ENCODE measurements at places on chromosomes 2 and 18.

- no peak for DNase-seq
These were observed 111.1 kb downstream of the SGPP2 start for GRCh38 chr2:222535477-222535876.

GRCh38 chr2:234267534-234267933, 217.0 kb downstream of the SPP2 start:
- DNase-seq, result no peak

DNA sequence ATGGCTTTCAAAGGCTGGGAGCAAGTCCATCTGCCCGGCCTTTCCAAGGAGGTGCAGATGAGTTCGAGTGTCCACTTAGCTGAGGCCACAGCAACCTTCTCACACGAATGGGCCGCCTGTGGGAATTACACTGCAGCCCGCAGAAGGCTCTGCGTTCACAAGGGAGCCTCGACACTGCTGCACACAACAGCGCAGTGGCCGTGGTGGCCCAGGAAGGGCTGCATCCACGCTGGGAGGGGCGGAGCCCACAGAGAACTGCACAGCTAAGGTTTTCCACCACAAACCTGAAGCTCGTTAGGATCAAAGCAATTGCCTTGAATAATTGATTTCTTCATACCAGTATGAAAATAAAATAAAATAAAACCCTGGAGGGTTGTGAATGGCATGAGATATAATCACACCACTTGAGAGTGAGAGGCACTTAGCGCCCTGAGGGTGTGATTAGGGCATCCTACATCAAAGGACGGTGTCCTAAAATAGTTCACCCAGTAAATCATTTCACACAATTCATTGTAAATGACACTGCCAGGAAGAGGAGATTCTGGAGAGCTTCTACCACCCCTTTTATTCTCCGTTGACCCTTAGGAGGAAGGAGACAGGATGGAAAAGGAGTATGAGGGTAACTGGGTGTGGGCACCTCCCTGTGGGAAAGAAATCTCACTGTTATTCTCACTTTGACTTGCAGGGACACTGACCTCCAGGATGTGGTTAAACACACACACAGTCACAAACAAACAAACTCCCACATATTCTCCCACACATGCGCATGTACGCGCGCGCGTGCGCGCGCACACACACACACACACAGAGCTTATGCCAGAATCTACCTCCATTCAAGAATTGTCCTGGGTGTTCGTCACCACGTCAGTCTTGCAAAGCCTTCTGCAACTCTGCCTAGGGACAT, 256.6 kb upstream of the ID2 start:
- no peak for DNase-seq

DNA sequence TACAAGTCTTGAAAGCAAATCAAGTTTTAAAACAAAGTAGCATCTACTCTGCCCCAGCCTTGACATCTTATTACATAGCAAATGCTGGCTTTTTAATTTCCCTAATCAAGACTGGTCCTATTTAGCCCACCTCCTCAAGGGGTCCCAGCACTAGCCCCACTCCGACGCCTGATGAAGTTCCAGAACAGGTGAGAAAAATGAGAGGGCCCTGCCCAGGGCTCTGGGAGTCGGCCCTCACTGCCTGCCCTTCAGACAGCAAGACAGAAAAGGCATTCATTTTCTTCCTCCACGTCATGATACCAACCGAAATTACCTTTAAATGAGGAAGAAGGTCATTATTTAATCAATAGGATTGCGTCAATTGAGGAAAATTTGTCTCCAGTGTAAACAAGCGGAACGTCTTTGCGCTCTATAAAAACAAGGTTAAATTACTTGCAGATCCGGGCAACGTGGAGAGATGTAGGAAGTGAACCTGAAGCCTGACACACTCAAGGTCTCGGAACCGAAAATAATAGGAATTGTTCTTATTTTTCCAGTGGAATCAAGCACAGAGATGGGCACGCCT, 170.6 kb upstream of the PKDCC start:
- DNase-seq, result no peak

GRCh38 chr18:59691996-59692395, 5.2 kb downstream of the CCBE1 start:
- DNase-seq, result no peak

DNA sequence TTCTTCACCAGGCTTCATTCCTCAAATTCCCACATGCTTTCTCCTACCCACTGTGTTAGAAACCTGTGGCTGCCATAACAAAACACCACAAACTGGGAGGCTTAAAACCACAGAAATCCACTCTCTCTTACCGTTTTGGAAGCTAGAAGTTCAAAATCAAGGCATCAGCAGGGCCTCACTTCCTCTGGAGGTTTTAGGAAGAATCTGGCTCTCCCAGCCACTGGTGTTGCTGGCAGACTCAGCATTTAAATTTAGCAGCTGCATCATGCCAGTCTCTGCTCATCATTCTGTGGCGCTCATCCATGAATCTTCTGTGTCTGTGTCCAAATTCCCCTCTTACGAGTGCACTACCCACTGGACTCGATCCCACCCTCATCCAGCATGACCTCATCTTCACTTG, 248.5 kb downstream of the ZNF516 start:
- no peak for DNase-seq

- no peak for DNase-seq
These were observed 85.5 kb downstream of the PMAIP1 start for GRCh38 chr18:59985289-59985688.

GRCh38 chr2:72198532-72199241, 51.0 kb upstream of the CYP26B1 start:
- no peak for DNase-seq

GRCh38 chr2:159091976-159092375, 123.5 kb downstream of the TANC1 start:
- DNase-seq, result no peak

GRCh38 chr2:186503827-186504606, 18.0 kb downstream of the ZC3H15 start:
- DNase-seq, result no peak

- DNase-seq, result no peak
These were observed 382.6 kb upstream of the MC4R start for GRCh38 chr18:60755134-60755533.

DNA sequence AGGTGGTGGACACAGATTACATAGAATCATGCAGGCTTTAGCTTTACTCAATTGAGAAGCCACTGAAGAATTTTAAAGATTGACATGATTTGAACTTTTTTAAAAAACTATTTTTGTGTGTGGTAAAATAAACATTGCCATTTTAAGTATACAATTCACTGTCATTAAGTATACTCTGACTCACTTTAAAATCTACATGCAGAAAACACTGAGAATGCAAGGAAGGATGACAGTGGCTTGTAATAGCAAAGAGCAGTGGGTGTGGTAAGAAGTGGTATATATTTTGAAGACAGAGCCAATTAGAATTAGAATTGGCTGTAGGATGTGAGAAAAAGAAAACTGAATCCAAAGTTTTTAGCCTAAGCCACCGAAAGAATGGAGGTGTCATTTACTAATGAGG, 14.9 kb downstream of the TRMT61B start:
- DNase-seq, result no peak

DNA sequence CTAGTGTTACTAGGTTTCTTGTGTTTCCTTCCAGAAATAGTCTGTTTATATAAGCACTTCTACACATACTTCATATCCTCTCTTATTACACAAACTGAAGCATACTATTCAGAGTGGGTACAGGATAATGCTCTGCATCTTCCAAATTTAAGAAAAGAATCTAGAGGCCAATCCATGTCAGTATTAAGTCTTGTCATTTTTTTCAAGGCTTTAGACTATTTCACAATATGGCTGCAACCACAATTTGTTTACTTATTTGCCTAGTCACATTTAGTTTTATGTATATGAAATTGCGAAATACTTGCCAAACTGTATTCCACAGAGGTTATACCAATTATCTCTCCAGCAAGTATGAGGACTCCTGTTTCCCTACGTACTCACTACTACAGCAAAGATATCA, 27.9 kb downstream of the IWS1 start:
- no peak for DNase-seq

- no peak for DNase-seq
These were observed 68.1 kb downstream of the EMILIN2 start for GRCh38 chr18:2914881-2915240.

DNA sequence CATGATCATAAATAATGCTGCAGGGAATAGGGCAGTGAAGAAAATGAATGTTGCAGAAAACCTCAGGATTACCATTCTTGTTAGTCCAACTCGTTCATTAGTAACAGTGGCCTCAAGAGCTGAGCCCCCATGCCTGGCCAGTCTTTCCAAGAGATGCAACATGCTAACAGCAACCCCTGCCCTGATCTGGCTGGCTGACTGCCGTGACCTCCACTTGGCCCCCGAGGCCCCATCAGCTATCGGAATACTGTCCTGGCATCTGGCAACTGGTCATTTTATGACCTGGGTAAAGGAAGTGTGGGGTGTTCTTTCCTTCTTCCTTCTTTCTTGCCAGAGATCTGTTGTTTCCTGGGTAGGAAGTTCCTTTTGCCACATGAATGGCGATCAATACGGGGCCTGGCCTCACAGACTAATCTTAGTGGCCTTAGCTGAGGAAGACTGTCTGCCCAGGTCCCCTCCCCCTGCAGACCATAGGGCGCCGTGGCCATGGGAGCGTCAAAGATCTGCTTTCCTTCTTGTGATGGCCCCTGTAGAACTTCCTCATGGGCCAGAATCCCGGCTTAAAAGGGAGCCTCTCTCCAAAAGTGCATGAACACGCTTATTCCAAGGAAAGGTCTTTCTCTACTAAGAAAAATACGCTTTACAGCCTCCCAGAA, 10.6 kb upstream of the TRABD2A start:
- DNase-seq, result no peak

- DNase-seq, result no peak
These were observed 202.1 kb upstream of the RND3 start for GRCh38 chr2:150689590-150689989.

DNA sequence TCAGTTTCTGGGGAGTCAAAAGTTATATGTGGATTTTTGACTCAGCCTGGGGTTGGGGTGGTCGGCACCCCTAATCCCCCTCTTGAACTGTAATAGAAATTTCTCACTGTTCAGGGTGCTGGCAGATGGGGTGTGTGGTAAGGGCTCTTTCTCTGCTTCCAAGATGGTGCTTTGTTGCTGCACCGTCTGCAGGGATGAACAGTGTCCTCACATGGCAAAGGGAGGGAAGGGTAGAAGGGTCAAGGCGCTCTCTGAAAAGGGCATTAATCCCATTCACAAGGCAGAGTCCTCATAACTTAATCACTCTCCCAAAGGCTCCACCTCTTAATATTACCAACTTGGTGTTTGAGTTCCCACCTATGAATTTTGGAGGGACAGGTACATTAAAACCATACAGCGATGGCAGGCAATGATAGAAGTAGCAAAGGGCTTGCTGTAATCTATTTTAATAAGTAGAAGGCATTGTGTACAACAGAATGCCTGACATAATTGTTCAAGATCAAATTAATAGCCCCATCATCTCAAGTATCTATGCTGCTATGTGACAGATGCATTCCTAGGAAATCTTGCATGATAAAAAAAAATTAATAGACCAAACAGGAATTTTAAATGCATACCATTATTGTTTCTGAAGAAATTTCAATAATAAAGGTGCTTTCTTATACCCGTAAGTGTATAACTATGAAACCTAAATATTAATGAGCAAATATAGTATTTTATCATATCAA, 28.1 kb downstream of the MMADHC start:
- no peak for DNase-seq

DNA sequence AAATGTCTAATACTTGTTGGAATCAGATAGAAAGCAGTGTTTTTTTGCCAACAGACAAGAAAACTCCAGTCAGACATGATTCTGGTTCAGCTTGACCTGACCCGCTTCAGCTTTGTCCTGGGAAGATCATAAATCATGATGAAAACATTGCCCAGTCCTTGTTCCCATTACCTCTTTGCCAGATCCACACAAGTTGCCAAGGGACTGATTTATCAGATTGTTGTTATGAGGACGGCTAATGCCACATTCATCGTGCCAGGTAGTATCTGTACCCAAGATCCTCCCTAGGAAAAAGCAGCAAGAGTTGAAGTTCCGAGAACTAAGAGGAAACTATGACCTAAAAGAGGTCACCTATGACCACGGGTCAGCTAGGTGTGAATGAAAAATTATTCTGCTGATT, 39.0 kb downstream of the SLC40A1 start:
- DNase-seq, result no peak

DNA sequence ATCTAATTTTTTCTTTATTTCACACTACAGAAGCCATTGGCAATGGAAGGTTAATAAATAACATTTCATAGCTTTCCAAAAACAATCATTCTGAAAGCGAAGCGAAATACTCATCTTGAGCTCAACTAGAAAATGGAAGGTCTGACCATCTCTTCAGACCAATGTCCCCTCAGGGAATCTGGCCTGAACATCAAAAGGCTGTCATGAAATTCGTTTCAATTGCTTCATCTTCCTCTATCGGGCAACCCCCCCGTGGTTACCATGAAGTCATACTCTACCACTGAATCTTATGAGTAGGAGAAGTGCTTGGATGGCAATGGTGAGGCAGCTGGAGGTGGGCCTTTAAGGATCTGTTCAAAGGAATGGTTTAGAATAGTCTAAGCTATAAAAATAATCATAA, 22.9 kb upstream of the CYTIP start:
- DNase-seq, result no peak

DNA sequence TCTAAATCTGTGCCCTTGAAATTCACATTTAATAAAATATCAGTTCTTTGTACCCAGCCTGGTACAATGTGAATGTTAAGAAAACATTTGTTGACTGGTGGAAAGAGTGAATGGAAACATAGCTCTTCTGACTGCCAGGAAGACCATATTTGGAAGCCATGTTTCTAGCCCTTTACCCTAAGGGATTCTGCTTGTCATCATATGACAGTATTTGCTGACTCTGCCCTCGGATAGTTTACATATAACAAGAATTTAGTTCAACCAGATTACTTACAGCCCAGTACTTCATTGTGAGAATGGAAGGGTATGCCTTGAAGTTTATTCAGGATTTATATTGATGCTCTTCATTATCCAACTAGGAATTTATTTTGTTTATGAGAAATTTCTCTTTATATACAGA, 13.8 kb upstream of the KCNS3 start:
- DNase-seq, result no peak

DNA sequence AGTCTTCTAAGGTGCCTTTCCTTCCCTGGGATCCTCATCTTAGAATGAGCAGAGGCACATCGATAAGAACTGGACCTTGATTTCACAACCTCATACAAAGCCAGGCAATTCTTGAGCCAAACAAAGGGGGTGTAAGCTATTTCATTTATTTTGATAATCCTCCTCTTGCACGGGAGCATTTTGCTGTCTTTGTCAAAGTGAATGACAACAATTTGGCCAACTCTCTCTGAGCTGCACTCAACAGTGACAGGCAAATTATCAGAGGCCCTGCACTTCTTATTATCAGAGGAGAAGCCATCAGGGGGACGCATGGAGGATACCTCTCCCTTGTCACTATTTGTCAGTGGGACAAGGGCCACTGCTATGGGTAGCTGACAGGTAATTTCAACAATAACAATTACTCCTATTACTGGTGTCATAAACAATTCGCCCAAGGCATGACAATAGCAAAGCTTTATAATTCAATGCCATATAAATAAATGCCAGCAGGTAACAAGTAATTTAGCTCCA, 260.4 kb downstream of the MEIS1 start:
- no peak for DNase-seq

DNA sequence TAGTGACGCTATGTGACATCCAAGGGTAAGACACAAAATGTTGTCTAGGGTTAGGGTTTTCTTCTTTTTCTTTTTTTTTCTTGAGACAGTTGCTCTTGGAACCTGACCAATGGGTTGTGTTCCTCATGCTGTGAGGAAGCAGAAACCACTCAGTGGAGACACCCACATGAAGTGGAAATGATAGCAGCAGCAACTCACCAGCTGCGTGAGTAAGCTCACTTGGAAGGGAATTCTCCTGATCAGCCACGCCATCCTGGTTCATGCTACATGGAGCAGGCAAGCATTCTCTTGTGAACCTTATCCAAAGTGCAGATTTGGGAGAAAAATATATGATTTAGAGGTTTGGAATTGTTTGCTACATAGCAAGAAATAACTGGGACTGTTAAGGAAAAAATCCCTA, 863.7 kb downstream of the EPHA4 start:
- DNase-seq, result no peak

Data from Calu3 (cell line).